ENCODE measurements at places on chromosomes 5 and 9.
A peak's percentile ranks its signal among the peaks of the same experiment; 100 is the strongest.

GRCh38 chr9:112719696-112720095 lies 1.8 kb upstream of the INIP start:
- DNase-seq, result no peak

- no peak for DNase-seq
Measured at GRCh38 chr9:135990468-135991429, 29.6 kb upstream of the UBAC1 start.

- DNase-seq, result no peak
Measured at GRCh38 chr9:78539904-78540303, 243.0 kb downstream of the PSAT1 start.

GRCh38 chr5:26492906-26493459 lies 545.4 kb downstream of the CDH9 start:
- DNase-seq, result no peak

- no peak for DNase-seq
Measured at GRCh38 chr5:135059000-135059923, 25.2 kb upstream of the PITX1 start.

DNA sequence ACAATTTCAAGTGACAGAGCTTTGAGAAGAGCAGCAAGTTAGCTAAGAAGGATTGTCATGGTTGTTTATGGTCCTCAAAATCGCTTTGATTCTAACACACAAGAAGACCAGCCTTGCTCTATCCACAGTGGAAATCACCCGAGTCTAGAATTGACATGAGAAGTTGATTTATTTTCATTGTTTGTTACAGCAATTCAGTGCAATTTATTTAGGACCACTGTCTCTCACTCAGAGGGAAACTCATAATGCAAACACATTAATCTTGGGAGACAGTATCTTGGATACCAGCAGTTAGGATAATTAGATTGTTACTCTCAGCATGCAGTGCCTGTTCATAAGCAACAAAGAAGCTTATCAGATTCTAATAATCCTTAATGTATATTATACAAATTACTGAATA lies 498.9 kb downstream of the NTRK2 start:
- DNase-seq, result no peak

GRCh38 chr5:155906046-155906445 lies 420.9 kb upstream of the SGCD start:
- DNase-seq, result no peak

DNA sequence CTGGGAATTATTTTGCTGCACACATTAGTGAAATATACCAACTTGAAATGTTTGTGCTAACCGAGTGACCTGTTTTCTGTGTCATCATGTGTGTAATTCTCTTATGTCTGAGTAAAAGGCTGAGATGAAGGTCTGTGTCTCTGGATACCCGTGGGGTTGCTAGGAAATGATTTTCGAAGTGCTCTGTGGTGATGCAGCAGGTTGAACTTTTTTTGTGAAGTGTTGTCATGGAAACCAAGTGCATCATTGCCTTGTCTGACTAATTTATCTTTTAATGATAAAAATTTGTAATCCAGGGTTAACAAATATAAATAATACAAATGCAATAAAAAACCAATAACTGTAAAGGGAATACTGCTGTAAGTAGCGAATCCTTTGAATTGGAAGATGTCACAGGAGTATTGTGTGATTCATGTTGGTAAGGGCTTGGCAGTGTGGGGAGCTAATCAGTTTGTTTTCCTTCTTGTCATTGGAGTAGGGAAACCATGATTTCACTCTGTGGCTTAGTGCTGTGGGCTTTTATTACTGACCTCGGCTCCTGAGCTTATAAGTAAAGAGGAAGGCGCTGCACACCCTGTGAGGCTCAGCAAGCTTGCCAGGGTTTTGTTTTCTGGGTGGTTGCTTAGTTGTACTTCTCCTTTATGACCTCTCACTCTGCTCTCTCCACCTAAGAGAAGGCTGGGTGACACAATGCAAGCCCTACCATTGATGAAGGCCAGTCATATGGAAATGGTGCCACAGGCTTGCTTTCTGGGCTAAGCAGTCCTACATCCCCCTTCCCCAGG lies 22.3 kb downstream of the PDE8B start:
- peak; percentile 17 for DNase-seq

DNA sequence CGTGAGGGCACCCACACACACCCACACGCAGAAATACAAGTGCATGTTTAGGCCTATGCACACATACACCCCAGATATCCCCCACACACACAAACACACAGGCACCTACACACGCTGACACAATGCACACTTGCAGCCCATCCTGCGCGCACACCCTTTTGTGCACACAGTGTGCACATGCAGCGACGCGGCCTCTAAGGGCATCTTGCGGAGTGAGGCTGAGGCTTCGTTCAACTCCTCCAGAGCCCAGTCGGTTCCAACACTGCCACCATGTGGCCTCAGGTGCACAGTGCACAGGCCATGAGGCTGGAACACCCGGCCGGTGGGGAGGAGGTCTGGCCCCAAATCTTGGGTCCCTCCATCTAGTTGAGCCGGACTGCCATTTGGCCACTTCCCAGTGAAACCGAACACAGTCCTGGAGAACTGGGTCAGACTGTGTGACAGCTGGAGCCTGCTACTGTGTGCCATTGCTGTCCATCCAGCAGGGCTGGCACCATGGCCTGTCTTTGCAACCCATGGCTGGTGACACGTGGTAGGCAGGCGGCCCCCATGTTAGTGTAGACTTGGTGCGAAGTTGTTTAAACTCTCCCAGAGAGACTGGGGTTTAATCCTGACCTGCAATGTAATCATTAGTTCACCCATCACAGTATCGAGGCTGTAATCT lies 97.7 kb upstream of the MVB12B start:
- peak; percentile 68 for DNase-seq

DNA sequence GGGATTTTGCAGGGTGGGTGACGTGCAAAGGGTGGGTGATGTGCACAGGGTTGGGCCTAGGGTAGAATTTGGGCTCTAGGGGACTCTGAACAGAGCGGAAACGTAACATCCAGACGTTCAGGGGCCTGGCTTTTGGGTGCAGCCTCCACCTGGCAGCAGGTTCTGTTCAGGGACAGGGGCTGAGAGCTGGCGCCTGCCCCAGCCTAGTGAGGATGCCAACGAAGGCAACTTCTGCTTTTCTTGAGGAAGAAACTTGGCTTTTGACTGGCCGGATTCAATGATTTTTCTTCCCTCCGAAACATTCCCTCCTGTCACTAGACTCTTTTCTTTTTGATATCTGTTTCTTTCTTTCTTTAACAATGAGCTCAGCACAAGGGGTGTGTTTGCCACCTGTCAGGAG lies 38.6 kb upstream of the SLC6A19 start:
- DNase-seq, result no peak

- no peak for DNase-seq
Measured at GRCh38 chr5:11897781-11898180, 6.5 kb downstream of the CTNND2 start.

DNA sequence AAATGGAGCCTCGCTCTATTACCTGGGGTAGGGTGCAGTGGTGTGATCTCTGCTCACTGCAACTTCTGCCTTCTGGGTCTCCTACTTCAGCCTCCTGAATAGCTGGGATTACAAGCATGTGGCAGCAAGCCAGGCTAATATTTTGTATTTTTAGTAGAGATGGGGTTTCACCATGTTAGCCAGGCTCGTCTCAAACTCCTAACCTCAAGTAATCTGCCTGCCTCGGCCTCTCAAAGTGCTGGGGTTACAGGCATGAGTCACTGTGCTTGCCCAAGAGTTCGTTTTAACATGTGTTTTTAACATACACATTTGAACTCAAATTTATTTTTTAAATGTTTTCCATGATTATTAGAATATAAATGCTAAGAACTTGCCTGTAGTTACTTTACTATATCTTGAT lies 34.2 kb downstream of the MARCHF6 start:
- DNase-seq, result no peak

- DNase-seq, result no peak
Measured at GRCh38 chr5:132298298-132299212, 4.4 kb downstream of the SLC22A4 start.

DNA sequence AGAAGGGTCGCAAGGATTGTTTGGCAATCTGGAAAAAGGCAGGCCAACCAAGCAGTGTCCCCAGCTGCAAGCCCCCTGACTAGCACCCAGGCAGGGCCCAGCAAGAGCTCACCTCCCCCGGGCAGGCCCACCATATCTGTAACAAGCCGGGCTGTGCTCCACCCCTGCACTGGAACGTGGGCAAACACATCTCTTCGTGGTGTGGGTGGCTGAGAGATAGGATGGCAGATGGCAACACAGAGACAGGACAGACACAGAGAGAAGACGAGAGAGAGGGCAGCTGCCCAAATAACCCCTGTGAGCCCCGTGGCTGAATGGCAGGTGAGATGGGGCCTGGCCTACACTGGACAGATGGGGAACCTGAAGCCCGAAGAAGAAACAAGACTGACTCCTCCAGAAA lies 9.4 kb downstream of the BBLN start:
- DNase-seq, result no peak

- no peak for DNase-seq
Measured at GRCh38 chr5:135966165-135966564, 11.4 kb upstream of the LECT2 start.

- DNase-seq, result no peak
Measured at GRCh38 chr9:137972355-137972987, 94.9 kb downstream of the CACNA1B start.

- no peak for DNase-seq
Measured at GRCh38 chr5:80190960-80191359, 64.9 kb downstream of the SERINC5 start.

- DNase-seq, result no peak
Measured at GRCh38 chr9:70412832-70413463, 1.5 kb downstream of the KLF9 start.

DNA sequence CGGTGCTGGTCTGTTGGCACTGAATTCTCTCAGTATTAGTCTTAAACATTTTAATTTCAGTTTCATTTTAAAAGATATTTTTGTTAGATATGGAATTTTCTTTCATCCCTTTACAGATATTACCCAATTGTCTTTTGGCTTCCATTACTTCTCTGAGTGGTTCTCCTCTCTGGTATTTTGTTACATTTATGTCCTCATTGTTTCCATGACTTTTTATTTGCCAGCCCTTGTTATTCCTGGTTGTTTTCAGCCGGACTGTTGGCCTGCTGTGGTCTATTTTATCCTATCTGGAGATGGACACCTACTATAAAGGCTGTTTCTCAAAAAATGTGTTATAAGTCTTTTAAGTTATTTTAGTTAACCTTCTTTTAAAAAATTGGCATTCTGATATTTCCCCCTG lies 117.2 kb downstream of the ARHGEF28 start:
- DNase-seq, result no peak

DNA sequence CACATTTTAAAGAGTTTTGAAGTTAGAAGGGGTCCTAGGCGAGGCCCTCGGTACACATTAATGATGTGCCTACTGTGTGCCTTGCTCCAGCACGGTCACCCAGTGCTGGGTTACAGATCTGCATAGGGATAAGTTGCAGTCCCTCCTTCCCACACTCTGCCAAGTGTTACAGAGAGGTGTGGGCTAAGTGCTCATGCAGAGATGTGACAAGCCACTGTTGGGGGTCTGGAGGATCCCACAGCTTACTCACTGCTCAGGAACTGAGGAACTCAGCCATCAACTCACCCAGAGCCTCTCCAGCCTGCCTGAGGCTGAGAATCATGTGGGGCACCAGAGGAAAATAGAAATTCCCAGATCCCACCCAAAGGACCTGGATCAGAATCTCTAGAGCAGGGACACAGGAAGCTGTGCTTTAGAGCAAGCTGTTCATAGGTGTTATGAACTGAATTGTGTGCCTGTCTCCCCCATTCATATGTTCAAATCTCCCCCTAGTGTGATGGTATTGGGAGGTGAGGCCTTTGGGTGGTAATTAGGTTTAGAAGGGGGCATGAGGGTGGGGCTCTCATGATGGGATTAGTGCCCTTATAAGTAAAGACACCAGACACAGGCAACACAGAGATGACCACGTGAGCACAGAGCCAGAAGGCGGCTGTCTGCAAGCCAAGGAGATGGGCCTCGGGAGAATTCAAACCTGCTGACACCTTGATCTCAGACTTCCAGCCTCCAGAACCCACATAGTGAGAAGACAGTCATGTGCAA lies 164.1 kb downstream of the HSD17B3 start:
- no peak for DNase-seq

- no peak for DNase-seq
Measured at GRCh38 chr9:134683714-134684374, 42.2 kb downstream of the COL5A1 start.

GRCh38 chr5:5303242-5303641 lies 119.2 kb upstream of the ICE1 start:
- DNase-seq, result no peak

- no peak for DNase-seq
Measured at GRCh38 chr5:32720300-32720699, 9.2 kb downstream of the NPR3 start.

DNA sequence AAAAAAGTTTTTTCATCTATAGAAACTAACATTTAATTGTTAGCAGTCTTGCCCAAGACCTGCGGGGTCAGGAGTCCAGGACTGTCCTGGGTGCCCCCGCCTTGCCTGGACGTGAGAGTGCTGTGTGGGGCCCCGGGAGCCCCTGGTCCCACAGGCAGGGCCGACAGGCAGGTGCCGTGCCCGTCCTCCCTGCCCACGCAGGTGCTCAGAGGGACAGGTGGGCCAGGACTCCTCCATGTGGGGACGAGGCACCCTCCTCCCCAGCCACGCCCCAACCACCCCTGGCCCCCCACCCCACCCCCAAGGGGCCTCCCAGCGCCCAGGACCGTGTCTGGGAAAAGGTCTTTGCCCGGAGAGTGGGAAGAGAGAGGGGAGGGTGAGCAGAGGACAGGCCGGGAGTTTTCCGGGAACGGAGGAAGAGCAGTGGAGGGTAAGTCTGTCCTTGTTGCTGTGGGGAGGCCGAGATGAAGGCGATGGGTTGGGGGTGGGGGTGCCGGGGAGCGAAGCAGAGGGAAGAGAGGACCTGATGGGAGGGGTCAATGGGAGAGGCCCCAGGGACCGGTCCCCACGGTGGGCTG lies 2.7 kb upstream of the LCN12 start:
- DNase-seq, result no peak

DNA sequence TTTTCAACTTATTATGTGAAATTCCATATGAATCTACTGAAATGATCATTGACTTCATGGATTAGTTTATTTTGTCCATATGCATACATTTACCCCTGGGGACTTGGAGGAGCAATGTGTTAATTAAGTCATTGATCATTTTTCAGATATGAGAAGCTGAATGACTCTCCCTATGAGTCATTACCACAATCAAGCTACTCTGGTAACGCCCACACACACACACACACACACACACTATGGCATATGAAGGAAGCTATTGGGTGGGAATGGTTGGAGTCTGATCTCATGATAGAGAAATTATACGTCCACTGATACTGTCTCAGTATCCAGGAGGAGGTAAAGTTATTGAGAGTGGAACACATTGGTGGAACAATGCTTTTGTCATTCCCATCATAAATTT lies 528.9 kb downstream of the AGTPBP1 start:
- no peak for DNase-seq

DNA sequence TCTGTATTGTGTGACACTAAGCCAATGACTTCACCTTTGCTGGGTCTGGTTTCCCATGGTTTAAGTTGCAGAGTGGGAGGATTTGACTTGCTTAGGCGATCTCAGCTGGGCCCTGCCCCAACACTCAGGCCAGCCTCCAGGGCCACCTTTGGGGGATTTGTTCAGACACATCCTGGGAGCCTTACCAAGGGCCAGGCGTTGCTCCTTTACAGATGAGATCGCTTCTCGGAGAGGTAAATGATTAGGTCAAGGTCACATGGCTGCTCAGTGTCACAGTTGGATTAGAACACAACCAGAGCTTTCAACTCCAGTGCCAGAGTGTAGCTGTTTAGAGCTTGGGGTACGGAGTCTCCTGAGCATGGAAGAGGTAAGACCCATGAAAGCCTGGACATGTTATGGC lies 57.5 kb downstream of the COL27A1 start:
- DNase-seq, result no peak

GRCh38 chr9:131233995-131234394 lies 42.3 kb downstream of the FAM78A start:
- DNase-seq, result no peak

- DNase-seq, result no peak
Measured at GRCh38 chr5:181255836-181256578, 4.9 kb downstream of the TRIM52 start.

All from stimulated activated naive B cell treated with anti-CD40 and anti-IgM and Interleukin-4, amounts not matched to agents 10 μg/mL and 1 μg/mL and 100 μg/mL, for 72 hours (primary cell).